Endodermal cell (in vitro differentiated cells): ENCODE measurements at places on chromosomes 1 and 21.

GRCh38 chr1:93579891-93580290 lies 101.7 kb downstream of the BCAR3 start:
- DNase-seq = peak; percentile 48

GRCh38 chr1:31930836-31931592 lies 7.2 kb downstream of the PTP4A2 start:
- no peak for DNase-seq

GRCh38 chr21:15992171-15992570 lies 262.4 kb downstream of the USP25 start:
- no peak for DNase-seq

GRCh38 chr1:183101841-183102276 lies 78.6 kb downstream of the LAMC1 start:
- DNase-seq = no peak

GRCh38 chr1:222975472-222976122 lies 160.8 kb downstream of the DISP1 start:
- no peak for DNase-seq

DNA sequence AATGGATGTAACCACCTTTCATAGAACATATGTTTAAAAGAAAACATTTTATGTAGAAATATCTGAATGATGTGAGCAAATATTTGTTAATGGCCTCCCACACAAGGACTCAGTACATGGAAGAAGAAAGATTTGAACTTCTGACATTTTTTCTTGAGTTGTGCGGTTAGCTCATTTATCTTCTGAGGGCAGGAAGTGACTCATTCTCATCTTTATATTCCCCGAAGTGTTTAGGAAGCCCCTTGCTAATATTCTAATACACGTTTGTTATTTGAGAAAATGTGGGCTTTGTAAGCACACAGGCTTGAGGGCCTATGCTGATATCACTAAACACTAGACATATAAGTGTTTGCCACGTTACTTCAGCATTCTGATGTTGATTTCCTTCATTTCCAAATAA lies 392.5 kb upstream of the PTBP2 start:
- no peak for DNase-seq
